Smooth muscle cell of the pulmonary artery (primary cell): ENCODE measurements at places on chromosomes 3 and 15. TPM values are rescaled to one million over a fixed set of nuclear protein-coding genes. Genes with fewer than 3 reads are reported as not detected.

RPP14 gene
- total RNA-seq: 10.2 and 12.6 TPM in 2 replicates

ARPIN gene
- total RNA-seq: 8.8 and 11.9 TPM in 2 replicates

AMIGO3 gene
- not detected in 2 replicates for total RNA-seq

CHMP2B gene
- 20.6 and 27.8 TPM in 2 replicates for total RNA-seq

CIB1 gene
- total RNA-seq: 30.1 and 40.8 TPM in 2 replicates

PTX3 gene
- 1,136 and 1,240 TPM in 2 replicates for total RNA-seq

WHAMM gene
- 4.2 and 5.3 TPM in 2 replicates for total RNA-seq

TLR9 gene
- under 0.01 and 0.23 TPM in 2 replicates for total RNA-seq

GRIP2 gene
- 0.10 and 0.46 TPM in 2 replicates for total RNA-seq

GOLGA8K gene
- 0.36 and 0.46 TPM in 2 replicates for total RNA-seq

GPR176 gene
- total RNA-seq: 147 and 182 TPM in 2 replicates

STT3B gene
- total RNA-seq: 205 and 289 TPM in 2 replicates

CAND2 gene
- total RNA-seq: 5.1 TPM in 2 replicates

CD200 gene
- total RNA-seq: 12.3 and 12.8 TPM in 2 replicates
